Renal cortical epithelial cell (primary cell): ENCODE measurements at places on chromosomes 12 and 14.

- no peak for DNase-seq
Observed at GRCh38 chr12:6387541-6387940, 3.6 kb downstream of the LTBR start.

DNA sequence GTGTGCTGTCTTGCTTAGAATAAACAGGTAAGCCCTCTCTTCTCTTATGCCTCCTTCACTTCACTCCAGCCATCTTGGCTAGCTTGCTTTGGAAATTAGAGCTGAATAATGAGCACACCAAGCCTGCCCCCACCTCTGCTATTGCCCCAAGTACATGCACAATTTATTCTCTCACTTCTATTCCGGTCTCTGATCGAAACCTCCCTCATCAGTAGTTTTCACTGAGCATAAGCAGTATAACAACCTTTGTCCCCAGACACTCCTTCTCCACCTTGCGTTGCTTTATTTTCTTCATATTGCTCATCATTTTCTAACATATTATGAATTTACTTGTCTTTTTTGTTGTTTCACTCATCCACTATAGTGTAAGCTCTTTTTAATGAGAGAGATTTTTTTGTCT, 253.4 kb downstream of the GXYLT1 start:
- DNase-seq: no peak

DNA sequence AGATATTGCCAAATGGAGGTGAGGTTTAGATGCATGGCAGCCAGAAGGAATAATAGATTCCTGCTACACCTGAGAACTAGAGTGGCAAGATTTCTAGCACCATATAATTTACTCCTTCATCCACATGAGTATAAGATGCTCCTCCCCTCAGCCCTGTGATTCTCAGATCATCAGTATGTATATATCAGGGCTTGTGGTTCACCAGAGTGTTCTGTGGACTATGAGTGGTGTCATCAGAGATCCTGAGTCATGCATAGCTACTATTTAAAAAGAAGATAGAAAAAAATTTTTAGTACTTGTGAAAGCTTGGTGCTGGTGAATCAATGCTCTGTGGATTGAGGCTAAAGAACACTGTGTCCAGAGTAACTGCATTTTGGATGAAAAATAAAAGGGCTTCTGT, 285.9 kb downstream of the BMP4 start:
- peak; percentile 77 for DNase-seq

DNA sequence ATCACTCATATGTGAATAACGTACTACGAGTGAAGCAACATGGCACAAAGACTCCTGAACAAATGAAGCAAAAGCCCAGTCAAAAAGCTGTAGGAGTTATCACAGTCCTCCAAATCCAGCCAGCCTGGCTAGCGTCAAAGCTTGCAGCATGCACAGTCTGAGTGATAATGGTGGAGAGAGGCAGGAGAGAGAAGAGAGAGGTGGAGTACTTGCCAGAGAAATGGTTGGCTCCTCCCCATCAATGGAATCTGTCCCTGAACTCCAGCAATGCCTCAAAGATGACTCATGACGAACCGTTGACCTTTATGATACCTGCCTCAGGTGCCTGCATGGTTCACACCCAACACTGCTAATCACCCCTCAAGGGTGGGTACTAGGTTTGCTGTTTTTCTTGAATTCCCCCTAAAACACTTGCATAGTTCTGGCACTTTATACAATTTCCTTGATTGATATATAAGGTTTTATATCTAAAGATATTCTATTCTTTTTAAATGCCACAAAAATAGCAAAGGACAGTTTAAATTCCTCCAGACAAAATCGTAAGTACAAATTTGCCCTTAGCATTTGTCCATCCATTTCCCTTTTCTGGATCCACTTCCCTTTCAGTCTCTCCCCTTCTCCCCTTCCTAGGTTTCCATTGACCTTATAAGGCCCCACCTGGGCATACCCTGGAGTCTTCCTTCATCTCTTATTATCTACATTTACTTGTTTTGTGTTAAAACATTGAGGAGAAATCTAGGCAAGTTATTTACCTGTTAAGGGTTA, 10.2 kb downstream of the ARHGDIB start:
- DNase-seq: peak; percentile 81

GRCh38 chr12:16034136-16034817, 123.1 kb downstream of the DERA start:
- no peak for DNase-seq

GRCh38 chr14:96309896-96310330, 53.2 kb downstream of the ATG2B start:
- DNase-seq: peak; percentile 92

DNA sequence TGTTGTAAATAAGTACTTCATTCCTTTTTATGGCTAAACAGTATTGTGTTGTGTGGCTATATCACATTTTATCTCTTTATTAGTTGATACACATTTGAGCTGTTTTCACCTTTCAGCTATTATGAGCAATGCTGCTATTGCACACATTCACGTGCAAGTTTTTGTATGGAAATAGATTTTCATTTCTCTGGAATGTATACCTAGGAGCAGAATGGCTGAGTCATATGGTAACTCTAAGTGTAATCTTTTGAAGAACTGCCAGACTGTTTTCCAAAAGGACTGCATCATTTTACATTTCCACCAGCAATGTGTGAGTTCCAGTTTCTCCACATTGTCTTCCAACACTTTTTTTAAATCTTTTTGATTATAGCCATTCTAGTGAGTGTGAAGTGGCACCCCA, 134.0 kb downstream of the SRGAP1 start:
- peak; percentile 53 for DNase-seq

DNA sequence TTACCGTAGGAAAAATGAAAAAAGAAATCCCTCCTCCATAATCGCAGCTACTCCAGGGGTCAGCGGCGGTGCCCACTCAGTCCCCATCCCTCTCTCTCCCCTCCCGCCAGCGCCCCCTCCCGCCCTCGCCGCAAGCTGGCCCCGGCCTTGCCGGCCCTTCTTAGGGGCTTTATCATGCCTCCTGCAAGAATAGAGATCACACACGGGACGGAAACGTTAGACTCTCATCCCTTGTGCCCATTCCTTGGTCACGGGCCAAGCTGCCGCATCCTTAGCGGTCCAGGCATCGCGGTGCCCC, 692 bp upstream of the COX14 start:
- no peak for DNase-seq

DNA sequence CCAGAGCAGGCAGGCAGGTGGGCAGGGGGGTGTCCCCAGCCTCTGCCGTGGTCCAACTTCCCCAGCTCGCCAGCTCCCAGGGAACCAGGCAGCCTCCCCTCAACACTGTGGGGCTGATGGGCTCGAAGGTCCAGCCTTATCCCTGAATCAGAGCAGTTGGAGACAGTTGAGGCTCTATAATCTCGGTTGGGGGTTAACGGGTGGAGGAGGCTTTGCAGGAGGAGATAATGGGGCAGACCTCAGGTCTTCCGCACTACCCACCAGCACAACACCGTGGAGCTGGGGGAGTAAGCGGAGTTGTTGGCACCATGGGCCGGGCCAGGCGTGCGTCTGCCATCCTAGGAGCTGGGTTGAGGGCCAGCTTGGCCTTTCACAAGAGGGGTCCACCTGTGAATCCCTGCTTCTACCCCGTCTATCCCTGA, 13.9 kb upstream of the HDAC7 start:
- no peak for DNase-seq

- no peak for DNase-seq
Observed at GRCh38 chr12:53497461-53497860, 1.8 kb downstream of the MAP3K12 start.

- DNase-seq: peak; percentile 43
Observed at GRCh38 chr12:57766464-57767304, at the start of gene CYP27B1. CYP27B1 (minus strand) TSS chr12:57767078; CDS start chr12:57767041, 37 bp downstream.

- no peak for DNase-seq
Observed at GRCh38 chr14:98548071-98548686, 723.8 kb downstream of the BCL11B start.

GRCh38 chr12:105053116-105053572, 31.1 kb downstream of the ALDH1L2 start:
- DNase-seq: peak; percentile 74

GRCh38 chr12:119870457-119870856, 6.7 kb downstream of the CIT start:
- no peak for DNase-seq

GRCh38 chr12:124570810-124571209, 3.4 kb upstream of the NCOR2 start:
- DNase-seq: no peak

DNA sequence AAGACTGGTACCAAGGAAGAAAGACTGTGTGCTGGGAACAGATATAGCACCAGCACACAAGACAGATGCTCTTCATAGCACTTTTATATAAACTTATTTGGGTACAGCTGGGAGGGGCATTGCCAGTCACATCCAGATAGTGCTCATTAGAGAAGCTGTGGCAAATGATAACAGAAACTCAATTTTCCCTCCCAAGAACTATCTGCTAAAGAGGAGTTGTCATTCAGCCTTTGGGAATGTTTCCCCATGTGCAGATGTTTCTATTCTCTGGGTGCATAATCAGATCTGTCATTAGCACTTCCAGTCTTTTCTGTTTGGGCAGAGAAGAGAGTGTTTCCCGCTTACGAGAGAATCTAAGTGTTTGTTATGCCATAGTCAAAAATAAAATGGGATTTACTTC, 714.9 kb upstream of the MDGA2 start:
- DNase-seq: no peak

DNA sequence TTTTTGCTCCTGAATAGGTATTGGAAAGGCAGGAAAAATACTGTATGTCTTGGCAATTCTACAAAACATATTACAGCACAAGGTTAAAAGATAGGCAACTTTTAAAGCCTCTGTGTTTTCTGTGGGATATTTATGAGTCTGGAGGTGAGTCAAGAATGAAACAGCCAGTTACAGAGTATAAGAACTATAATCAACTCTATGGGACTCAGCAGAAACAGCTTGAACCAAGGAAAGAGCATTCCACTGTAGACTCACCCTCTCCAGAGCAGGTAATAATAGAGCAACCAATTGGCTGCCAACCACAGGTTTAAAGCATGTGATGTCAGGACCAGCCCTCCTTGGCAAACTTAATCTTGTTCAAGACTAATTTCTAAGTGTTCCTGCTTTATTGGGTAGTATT, 100.5 kb upstream of the MDM1 start:
- no peak for DNase-seq

- DNase-seq: no peak
Observed at GRCh38 chr12:14953752-14954151, 7.6 kb downstream of the ARHGDIB start.

GRCh38 chr12:93183940-93184671, 193.6 kb upstream of the NUDT4 start:
- DNase-seq: no peak

- no peak for DNase-seq
Observed at GRCh38 chr12:102562836-102563425, 82.6 kb upstream of the IGF1 start.

- DNase-seq: no peak
Observed at GRCh38 chr14:66237741-66238140, 248.4 kb upstream of the CCDC196 start.

GRCh38 chr14:24576771-24577170, 721 bp upstream of the CTSG start:
- no peak for DNase-seq
